ENCODE measurements at places on chromosomes 13 and 19.

DNA sequence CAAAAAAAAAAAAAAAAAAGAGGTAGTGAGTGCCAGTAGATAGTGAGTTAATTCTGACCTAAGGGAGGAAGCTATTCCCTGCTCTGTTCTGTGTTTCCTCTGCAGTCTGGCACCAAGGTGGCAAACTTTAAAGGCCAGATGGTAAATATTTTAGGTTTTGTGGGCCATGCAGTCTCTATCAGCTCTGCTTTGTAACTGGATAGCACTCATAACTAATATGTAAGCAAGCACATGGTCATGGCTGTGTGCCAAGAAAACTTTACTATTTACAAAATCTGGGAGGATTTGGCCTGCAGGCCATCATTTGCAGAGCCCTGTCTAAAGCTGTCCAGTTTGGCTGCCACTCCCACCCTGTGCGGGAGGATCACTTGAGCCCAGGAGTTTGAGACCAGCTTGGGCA lies 4.3 kb downstream of the PIN1 start:
- no peak for DNase-seq

GRCh38 chr19:58361900-58362271 lies 665 bp downstream of the ZNF497 start:
- peak; percentile 55 for DNase-seq

DNA sequence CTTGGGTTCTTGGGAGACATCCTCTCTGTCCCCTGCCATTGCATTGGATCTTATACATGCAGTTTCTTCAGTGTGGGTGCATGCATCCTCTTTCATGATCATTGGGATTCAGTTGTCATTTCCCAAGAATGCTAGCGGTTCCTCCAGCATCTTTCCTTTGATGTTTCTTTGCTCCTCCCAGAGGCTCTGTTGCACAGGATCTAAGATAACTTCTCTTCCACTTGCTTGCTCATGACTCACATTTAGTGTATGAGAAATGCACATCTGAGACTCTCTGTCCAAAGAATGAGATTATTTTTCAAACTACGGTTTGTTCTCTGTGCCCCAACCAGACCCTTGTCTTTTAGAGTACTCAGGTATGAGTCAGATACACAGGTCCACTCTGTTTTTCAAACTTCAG lies 197.1 kb downstream of the NDFIP2 start:
- DNase-seq = no peak

DNA sequence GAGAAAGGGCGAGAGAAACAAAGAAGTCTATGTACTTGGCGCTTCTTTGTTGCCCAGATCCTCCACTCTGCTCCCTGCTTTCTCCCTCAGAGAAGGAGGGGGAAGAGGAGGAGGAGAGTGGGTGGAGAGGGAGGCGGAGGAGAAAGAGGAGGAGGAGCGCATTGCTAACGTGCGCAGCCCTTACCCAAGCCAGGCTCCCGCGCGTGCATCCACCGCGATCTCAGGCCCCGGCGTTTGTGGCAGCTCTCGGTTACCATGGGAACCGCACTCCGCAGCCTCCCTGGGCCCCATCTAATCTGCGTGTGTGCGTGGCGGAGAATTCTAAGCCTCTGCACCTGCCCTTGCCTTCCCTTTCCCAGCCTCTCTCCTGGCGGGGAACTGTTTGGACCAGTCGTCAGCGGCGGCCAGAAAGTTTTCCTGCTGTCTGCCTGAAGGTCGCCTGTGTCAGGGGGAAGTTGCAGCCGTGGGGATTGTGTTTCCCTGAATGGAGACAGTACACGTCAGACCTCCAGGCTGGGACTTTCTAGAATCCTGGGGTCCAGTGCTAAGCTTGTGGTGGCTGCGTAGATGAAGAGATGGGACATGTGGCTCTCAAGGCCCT lies at the start of gene ERICH6B:
ERICH6B (minus strand) TSS at position 239 of the 601 bp plus-strand sequence. CDS start 18,734 bp downstream, outside the sequence.
- DNase-seq = no peak

- DNase-seq = no peak
Measured at GRCh38 chr13:80530191-80530590, 189.3 kb upstream of the SPRY2 start.

- no peak for DNase-seq
Measured at GRCh38 chr13:25739376-25739775, 312.4 kb downstream of the SHISA2 start.

DNA sequence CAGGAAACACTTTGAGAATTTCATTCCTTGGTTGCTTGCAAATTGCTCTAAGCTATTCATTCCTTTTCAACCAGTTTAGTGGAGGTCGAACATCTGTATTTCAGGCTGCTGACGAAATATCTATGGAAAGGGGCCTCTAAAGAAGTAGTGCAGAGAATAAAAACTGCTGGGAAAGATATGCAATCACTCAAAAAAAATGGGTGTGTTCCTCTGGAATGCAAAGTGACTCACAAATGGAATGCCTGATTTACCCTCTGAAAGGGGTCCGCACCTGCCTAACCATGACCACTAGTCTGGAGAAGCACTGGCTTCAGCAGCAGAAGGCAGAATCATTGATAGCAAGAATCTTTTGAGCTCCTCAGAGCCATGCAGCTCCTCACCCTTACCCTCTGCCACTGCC lies 129.4 kb downstream of the PCDH9 start:
- DNase-seq = no peak

DNA sequence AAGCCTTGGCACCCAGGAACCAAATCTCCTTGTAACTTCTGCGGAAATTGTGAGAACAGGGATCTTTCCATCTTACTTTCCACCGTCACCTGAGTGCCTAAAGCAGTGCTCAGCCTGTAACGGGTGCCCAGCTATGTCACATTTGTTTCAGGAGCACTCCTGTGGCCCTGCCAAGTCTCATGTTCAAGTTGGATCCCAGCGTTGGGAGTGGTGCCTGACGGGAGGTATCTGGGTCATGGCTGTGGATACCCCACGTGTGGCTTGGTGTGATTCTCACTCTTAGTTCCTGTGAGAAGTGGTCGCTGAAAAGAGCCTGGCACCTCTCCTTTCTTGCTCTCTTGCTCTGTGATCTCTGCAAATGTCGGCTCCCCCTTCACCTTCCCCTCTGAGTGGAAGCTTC lies 114.9 kb downstream of the UQCRFS1 start:
- no peak for DNase-seq

DNA sequence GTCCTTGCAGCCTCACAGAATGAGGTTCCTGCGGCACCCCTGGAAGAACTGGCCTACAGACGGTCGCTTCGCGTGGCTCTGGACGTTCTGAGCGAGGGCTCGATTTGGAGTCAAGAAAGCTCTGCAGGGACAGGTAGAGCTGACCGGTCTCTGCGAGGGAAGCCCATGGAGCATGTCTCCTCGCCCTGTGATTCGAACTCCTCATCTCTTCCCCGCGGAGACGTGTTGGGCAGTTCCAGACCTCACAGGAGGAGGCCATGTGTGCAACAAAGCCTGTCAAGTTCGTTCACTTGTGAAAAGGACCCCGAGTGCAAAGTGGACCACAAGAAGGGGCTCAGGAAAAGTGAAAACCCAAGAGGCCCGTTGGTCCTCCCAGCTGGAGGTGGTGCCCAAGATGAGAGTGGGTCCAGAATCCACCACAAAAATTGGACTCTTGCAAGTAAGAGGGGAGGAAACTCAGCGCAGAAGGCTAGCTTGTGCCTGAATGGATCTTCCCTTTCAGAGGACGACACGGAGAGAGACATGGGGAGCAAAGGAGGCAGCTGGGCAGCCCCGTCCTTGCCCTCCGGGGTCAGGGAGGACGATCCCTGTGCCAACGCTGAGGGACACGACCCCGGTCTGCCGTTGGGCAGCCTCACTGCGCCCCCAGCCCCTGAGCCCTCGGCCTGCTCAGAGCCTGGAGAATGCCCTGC lies 23.4 kb upstream of the NDUFS7 start:
- no peak for DNase-seq

DNA sequence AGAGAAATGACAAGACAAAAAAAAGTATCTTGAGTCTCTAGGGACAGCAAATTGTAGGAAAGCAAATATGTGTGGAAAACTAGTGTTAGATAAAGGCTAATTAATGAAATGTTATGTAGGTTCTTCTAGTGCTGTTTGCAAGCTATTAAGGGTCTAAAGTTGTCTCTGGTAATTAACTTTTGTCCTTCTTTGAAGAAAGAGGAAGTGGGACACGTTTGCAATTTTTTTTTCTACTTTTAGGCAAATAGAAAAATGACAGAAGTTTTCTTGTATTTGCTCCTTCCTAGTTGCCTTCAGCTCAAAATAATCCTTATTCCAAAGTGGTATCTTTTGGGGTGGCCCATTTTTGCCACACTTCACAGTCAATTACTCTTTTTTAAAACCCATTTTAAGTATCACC lies 1877.7 kb upstream of the PRR20A start:
- no peak for DNase-seq

DNA sequence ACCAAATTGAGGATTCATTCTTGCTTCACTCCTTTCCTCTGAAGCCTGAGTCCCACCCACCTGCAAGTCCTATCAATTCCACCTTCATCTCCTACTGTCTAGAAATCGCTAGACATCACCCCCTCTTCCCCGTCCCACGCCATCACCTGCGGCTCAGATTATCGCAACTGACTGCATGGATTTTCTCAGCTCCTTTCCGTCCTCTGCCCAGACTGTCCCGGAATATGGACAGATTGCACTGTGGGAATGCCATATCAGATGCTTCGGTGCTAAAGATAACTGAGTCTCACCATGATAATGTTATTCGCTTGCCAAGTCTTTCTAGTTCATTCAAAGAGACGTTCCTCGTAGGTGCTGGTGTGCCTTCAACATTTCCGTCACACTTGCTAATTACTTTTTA lies 66.4 kb upstream of the USP29 start:
- no peak for DNase-seq

Data from RWPE1 (cell line).